Osteocyte (in vitro differentiated cells): ENCODE measurements at places on chromosomes 7 and 10. TPM values are rescaled to one million over a fixed set of nuclear protein-coding genes. Genes with fewer than 3 reads are reported as not detected.
A peak's percentile ranks its signal among the peaks of the same experiment; 100 is the strongest.

- no peak for DNase-seq
Measured at GRCh38 chr7:27138985-27139333, 4.5 kb downstream of the HOXA5 start.

- no peak for DNase-seq
Measured at GRCh38 chr7:46881507-46882127, 700.3 kb downstream of the TNS3 start.

- no peak for DNase-seq
Measured at GRCh38 chr7:134510646-134511045, 16.7 kb upstream of the AKR1B10 start.

DNA sequence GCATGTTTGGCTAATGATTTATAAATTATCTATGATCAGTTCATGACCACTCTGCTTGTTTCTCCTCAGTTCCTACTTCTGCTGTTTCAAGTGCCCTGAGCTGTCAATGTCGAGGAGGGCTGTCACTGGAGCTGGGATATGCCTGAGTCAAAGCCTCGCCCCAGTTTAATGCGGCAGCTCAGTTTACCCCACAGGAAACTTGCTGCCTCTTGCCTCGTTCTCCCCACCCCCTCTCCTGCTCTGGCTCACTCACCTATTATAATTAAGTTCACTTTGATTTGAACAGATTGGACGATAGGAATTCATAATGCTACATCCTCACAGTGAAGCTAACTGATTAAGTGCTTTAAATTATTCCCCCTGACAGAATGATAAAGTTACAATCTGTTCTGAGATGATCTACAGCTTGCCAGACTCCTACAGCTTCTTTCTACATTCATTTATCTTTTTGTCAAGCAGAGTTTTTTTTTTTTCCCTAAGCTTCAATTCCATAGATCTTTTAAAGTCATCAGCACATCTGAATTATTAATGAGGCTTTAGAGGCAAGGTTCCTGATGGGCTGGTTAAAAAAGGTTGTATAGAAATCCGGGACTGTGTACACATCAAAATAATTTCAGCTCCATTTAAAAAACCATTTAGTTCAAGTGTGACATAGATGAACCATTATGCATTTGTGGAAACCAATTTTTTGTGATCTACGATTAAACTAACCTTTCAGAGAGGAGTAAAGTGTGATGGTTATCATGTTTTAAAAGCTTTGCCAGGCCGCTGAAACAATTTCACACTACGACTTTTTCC is 758.3 kb downstream of the KCNMA1 start:
- DNase-seq: no peak

- DNase-seq: peak; percentile 89
Measured at GRCh38 chr10:3239066-3239919, 66.7 kb upstream of the PITRM1 start.

GRCh38 chr10:29857843-29858701 is 201.3 kb downstream of the JCAD start:
- DNase-seq: peak; percentile 87

- no peak for DNase-seq
Measured at GRCh38 chr7:128831994-128832879, 2.0 kb downstream of the FLNC start.

DNA sequence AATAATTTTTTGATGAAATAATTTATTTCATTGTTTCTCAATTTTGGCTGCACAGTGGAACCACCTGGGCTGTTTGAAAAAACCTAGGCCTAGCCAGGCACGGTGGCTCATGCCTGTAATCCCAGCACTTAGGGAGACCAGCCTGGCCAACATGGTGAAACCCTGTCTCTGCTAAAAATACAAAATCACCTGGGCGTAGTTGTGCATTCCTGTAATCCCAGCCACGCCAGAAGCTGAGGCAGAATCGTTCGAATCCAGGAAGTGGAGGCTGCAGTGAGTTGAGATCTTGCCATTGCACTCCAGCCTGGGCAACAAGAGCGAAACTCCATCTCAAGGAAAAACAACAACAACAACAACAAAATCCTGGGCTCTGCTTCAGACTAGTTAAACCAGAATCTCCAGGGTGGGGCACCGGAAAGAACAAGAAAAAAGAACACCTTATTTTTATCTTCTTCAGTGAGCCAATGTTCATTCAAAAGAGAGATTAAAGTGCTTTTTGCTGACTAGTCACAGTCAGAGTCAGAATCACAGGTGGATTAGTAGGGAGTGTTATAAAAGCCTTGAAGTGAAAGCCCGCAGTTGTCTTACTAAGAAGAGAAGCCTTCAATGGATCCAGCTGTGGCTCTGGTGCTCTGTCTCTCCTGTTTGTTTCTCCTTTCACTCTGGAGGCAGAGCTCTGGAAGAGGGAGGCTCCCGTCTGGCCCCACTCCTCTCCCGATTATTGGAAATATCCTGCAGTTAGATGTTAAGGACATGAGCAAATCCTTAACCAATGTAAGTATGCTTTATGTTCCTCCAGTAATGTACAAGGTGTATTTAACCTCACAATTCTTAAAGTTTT is at the start of gene CYP2C18:
CYP2C18 (plus strand) TSS at position 516 of the 841 bp plus-strand sequence; CDS start at position 607, 91 bp downstream.
- no peak for DNase-seq

- no peak for DNase-seq
Measured at GRCh38 chr10:48771234-48771633, 86.6 kb downstream of the WDFY4 start.

DNA sequence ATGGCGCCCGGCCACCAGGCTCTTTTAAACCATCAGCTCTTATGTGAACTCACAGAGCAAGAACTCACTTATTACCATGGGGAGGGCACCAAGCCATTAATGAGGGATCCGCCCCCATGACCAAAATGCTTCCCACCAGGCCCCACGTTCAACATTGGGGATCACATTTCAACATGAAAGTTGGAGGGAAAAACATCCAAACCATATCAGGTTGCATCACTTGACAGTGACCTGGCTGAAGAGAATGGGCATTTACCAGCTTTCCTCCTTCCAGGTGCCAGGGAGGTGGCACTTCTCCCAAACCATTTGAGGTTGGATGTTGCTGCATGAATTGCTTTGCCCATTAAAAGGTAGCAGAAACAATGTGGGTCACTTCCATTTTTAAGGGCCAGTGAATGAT is 115.6 kb upstream of the TNS3 start:
- no peak for DNase-seq

The FKBP6 gene
- total RNA-seq: not detected in 2 replicates

The YAE1 gene
- total RNA-seq: 19.1 and 19.3 TPM in 2 replicates

The SLC18A3 gene
- 0.32 and 0.34 TPM in 2 replicates for total RNA-seq

The GJD4 gene
- total RNA-seq: not detected in 2 replicates

The PRRT4 gene
- 0.44 and 0.54 TPM in 2 replicates for total RNA-seq

The PHKG1 gene
- total RNA-seq: 0.99 and 1.1 TPM in 2 replicates

The SCART1 gene
- total RNA-seq: 3.2 and 4.8 TPM in 2 replicates
